ENCODE measurements at places on chromosomes 13 and 19.

DNA sequence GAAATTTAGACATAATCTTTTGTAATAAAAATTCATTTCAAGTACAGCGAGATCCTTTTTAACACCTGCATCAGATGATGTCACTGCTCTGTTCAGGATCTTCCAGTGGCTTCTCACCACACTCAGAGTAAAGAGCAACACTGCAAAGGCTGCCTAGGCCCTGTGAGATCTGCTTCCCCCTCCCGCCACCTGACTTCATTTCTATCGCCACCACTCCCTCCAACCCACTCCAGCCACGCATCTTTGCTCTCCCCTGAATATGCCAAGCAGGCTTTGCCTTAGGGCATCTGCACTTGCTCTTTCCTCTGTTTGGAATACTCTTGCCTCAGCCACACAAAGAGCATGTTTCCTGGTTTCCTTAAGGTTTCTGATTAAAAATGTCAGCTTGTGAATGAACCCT, 58.3 kb downstream of the MBNL2 start:
- DNase-seq: no peak

- no peak for DNase-seq
Observed at GRCh38 chr19:11410682-11411081, 8.4 kb downstream of the RGL3 start.

DNA sequence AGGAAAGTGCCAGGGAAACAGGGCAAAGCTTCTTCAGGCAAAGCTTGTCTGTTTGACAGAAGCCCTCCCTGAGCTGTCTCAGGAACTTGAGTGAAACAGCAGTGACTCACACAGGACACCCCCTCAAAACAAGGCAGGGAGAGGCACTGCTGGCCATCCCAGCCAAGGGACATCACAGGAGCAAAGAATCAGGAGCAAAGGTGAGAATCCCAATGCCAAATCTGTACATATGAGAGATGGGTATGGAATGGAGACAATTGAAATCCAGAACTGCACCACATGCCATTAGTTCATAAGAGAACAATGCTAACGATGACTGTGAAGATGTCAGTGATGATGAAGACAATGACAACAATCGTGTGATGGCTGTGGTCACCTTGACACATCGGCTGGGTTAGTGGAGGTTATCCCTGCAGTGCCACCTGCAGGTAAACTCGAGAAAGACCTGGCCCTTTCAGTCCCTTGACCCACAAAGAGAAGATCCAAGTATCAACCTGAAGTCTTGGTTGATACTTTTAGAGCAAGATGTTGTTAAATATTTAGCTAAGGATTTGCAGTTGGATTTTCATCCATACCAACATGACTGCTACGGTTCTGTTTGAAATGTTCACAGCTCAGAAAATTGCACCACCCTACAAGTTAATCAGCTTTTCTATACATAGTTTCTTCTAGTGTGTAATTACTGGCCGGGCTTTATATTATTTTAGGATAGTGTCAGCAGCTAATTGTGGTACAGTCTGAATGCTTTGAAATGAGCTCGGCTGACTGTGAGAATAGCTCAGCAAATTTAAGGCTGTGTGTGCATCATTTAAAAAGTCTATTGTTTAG, 42.0 kb upstream of the IPO5 start:
- DNase-seq: no peak

GRCh38 chr19:51305479-51305878, 6.0 kb upstream of the IGLON5 start:
- DNase-seq: no peak

- no peak for DNase-seq
Observed at GRCh38 chr13:48569104-48569666, 36.3 kb upstream of the RCBTB2 start.

DNA sequence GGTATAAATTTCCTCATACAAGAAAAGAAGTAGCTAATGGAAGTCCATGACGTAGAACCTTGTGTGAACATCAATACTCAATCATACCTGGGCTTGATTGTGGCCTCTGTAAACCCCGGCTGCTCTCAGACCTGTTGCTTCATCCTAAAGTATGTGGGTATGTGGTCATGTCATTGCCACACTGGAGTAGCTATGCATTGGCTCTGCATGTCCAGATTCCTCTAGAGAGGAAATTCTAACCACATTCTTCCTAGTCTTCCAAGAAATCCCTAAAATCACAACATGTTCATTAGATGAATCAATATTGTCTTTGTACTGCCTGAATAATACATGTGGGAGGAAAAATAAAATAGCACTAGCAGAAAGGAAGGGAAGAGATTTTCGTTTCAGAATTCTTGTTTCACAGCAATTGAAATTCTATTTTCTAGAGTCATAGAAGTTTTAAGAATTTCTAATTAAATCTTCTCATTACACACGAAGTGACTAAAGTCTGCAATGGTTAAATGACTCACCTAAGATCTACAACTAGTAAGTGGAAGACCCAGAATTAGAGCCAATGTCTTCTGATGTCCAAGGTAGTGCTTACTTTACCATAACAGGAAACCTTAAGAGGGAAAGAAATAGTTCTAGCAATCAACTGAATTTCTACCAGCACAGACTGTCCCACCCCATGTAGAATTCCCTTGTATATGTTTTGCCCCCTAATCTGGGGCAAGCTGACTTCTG, 28.0 kb downstream of the RXFP2 start:
- no peak for DNase-seq
